ENCODE measurements at places on chromosomes 5 and 9. TPM values are rescaled to one million over a fixed set of nuclear protein-coding genes. Genes with fewer than 3 reads are reported as not detected.

PCSK1 gene
- total RNA-seq = 1.3 TPM

- H3K4me1 ChIP-seq = no peaks in the 10 kb centered on the region
- H3K36me3 ChIP-seq = no peaks in the 10 kb centered on the region
- DNase-seq = no peak
- no peak overlapping the region for H3K27ac ChIP-seq
- no peak overlapping the region for H3K4me3 ChIP-seq
These were observed 80.3 kb upstream of the SEMA6A start for GRCh38 chr5:116654925-116655324.

BARHL1 gene
- not detected for total RNA-seq

GRCh38 chr5:58076483-58077257 lies 383.2 kb downstream of the PLK2 start:
- DNase-seq = no peak
- H3K27ac ChIP-seq = no peak overlapping the region
- H3K4me1 ChIP-seq = peaks cover 10% of the 10 kb centered on the region
- no peaks in the 10 kb centered on the region for H3K27me3 ChIP-seq

DNA sequence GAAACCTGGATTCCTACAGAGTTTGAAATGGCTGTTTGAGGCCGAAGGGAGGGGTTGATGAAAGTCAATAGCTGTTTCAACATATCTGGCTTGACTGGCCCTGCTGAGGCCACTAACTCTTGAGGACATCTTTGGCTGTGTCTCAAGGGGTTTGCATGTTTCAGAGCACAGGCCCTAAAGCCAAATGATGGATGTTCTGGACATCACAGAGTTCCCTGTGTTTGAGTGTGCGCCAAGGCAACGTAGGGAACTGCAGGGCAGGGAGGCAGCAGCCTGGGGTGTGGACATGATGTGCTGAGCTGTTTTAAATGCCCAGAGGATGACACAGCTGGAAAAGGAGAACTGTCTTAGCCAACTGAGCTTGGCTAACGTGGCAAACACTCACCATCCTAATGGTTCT lies 89.6 kb downstream of the RAPGEF1 start:
- DNase-seq = no peak
- peak overlapping the region; percentile 31 for H3K27ac ChIP-seq
- peaks cover 35% of the 10 kb centered on the region for H3K36me3 ChIP-seq
- no peaks in the 10 kb centered on the region for H3K27me3 ChIP-seq

DNA sequence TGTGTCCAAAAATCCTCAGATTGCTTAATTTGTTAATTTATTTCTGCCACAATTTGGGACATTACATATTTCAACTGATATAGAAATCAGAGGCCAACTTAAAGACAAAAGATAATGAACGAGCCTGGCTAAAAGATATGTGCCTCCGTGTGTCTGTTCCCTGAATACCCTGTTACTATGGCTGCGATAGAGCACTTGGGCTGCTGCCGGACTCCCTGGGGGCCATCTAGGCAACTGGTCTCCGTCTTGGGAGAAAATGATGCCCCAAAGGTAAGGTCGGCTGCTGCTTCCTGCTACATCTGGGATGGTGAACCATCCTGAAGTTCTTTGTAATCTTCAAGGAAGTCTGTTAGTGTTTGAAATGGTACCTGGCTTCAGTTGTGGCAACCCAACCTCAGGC lies 72.0 kb downstream of the RCL1 start:
- H3K27me3 ChIP-seq = no peaks in the 10 kb centered on the region
- no peak overlapping the region for H3K4me3 ChIP-seq
- no peak overlapping the region for H3K27ac ChIP-seq

DNA sequence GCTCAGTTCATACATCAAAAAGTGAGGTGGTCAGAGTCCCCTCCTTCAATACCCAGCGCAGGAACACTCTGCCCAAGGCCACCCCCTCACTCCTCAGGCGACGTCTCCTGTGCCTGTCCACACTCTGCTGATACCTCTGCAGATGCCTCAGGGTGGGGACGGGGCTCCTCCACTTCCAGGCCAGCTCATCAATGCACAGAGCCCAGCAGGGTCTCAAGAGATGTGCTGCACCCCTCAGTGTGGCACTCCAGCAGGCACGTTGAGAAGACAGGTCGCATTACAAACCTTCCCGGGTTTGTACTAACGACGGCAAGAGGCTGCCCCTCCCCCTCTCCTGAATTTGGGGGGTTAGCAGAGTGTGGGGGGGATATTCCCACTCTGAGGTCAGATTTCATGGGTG lies 128.5 kb downstream of the ZNF354C start:
- no peaks in the 10 kb centered on the region for H3K4me1 ChIP-seq
- no peaks in the 10 kb centered on the region for H3K27me3 ChIP-seq
- H3K27ac ChIP-seq = no peak overlapping the region
- H3K4me3 ChIP-seq = no peak overlapping the region
- H3K36me3 ChIP-seq = no peaks in the 10 kb centered on the region
- DNase-seq = no peak

GRCh38 chr5:39064450-39064849 lies 9.7 kb downstream of the RICTOR start:
- peaks cover 51% of the 10 kb centered on the region for H3K4me1 ChIP-seq
- H3K36me3 ChIP-seq = peaks cover 18% of the 10 kb centered on the region

DNA sequence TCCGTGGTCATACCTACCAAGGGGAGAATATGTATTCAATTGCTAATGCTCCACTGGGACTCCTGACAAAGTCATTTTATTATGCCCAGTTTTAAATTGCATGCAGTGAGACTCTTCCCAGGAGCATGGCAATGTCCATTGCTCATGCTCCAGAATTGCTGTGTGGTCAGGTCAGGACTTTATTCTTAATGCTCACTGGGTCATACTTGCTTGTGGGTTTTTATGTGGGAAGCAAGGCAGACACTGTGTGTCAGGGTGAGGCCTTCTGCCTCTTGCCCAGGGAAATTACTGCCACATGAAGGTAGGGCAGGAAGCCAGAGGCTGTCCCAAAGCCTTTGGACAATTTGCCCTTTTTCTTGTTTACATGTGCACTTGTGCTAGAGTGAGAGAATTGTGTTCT lies 164.6 kb upstream of the MEF2C start:
- DNase-seq = no peak
- H3K4me3 ChIP-seq = no peak overlapping the region
- no peaks in the 10 kb centered on the region for H3K27me3 ChIP-seq
- no peak overlapping the region for H3K27ac ChIP-seq
- no peaks in the 10 kb centered on the region for H3K36me3 ChIP-seq

DNA sequence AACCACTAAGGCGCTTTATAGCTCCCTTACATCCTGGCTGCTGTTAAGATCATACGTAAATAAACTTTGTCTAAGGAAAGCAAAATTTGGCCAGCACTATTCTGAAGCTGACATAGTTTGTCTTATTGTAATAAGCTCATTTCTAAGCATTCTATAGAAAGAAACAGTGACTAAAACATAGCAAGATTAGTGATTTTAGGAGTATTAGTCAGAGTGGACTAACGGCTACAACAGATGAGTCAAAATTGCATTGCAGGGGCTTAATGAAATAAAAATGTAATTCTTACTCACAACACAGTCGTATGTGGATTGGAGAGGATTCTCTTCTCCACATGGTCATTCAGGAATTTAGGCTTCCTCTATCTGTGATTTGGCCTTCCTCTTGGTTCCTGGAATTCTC lies 347.6 kb downstream of the GADD45G start:
- H3K4me1 ChIP-seq = peaks cover 18% of the 10 kb centered on the region
- DNase-seq = no peak
- no peak overlapping the region for H3K27ac ChIP-seq
- H3K4me3 ChIP-seq = no peak overlapping the region

DNA sequence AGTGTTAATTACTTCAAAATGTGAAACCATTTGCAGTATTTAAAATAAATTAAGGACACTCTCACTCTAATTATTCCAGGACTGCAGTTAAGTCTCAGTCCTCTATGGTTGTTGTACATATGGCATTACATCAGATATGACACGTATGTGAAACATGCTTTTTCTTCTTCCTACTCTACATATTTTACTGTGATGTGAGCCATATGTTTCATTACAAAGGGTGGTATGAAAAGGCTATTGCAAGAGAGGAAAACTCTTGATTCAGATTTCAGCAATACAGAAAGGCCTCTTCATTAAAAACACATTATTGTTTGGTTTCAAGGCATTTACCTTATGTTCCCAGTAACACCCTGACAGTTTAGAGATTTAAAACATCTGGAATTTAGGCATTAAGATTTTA lies 964.5 kb upstream of the DMAC1 start:
- no peak overlapping the region for H3K4me3 ChIP-seq

- no peak for DNase-seq
- no peaks in the 10 kb centered on the region for H3K27me3 ChIP-seq
- H3K4me3 ChIP-seq = no peak overlapping the region
- no peak overlapping the region for H3K27ac ChIP-seq
- peaks cover 35% of the 10 kb centered on the region for H3K36me3 ChIP-seq
These were observed 64.2 kb downstream of the ZNF354C start for GRCh38 chr5:179124273-179124852.

- H3K27ac ChIP-seq = no peak overlapping the region
- H3K27me3 ChIP-seq = no peaks in the 10 kb centered on the region
- H3K4me1 ChIP-seq = peaks cover 17% of the 10 kb centered on the region
- no peak for DNase-seq
These were observed 133.4 kb downstream of the SUSD1 start for GRCh38 chr9:112041536-112042243.

GRCh38 chr5:140796718-140797095 lies 2.1 kb downstream of the PCDHA2 start:
- H3K4me1 ChIP-seq = no peaks in the 10 kb centered on the region
- no peak overlapping the region for H3K27ac ChIP-seq
- H3K4me3 ChIP-seq = no peak overlapping the region
- no peaks in the 10 kb centered on the region for H3K36me3 ChIP-seq
- H3K27me3 ChIP-seq = no peaks in the 10 kb centered on the region

DNA sequence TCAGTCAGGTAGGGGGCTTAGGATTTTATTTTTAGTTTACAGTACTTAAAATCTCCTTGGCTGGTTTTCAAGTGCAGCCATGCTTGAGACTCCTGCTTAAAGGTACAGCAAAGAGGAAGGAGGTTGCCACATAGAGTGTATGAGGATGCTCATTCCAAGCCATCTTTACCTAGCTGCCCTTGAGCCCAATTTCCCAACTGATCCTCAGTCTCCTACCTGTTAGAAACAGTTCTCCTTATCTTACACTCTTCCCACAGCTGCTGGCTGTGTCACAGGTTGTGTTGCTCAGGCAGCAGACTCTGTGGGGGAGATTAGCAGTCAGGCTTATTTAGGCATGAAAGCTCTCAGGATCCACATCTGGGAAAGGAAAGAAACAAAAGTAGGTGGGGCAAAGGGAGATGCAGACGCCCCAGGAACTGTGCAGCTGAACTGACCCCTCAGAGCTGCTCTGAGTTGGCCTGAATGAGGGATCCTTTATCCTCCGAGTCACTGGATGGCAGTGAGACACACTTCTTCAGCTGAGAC lies 95.1 kb downstream of the NMUR2 start:
- no peak overlapping the region for H3K27ac ChIP-seq
- DNase-seq = peak; percentile 42
- H3K4me1 ChIP-seq = no peaks in the 10 kb centered on the region
- H3K4me3 ChIP-seq = no peak overlapping the region
- no peaks in the 10 kb centered on the region for H3K27me3 ChIP-seq

DNA sequence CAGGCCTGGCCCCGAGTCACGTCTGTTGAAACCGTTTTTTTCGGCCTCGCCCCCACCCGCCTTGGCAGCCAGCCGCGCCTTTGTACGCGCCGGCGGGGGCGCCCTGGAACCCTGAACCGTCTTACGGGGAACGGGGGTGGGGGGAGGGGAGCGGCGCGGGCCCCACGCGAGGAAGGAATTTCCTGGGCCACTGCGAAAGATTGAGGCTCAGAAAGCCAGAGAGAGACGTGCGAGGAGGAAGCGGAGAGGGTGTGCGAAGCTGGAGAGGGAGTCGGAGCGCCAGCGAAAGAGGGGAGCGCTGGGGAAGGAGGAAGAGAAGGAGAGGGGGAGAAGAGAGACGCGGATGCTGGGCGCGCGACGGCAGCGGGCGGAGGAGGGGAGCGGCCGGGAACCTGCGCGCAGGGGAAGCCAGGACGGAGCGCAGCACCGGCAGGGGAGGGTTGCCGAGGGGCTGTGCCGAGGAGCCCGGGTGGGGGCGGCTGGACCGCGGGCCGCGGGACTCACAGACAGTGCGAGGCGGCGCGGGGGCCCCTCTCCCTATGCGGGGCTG lies 4.6 kb upstream of the PRDM12 start:
- H3K4me1 ChIP-seq = peaks cover 56% of the 10 kb centered on the region
- DNase-seq = no peak
- H3K27ac ChIP-seq = no peak overlapping the region
- peaks cover 68% of the 10 kb centered on the region for H3K27me3 ChIP-seq

RGS3 gene
- total RNA-seq = 37.3 TPM

GRCh38 chr5:144139586-144139985 lies 30.9 kb downstream of the YIPF5 start:
- no peak for DNase-seq
- H3K4me3 ChIP-seq = no peak overlapping the region
- H3K36me3 ChIP-seq = no peaks in the 10 kb centered on the region
- no peak overlapping the region for H3K27ac ChIP-seq

GRCh38 chr5:95235439-95235982 lies 49.4 kb downstream of the MCTP1 start:
- no peak for DNase-seq
- H3K27me3 ChIP-seq = no peaks in the 10 kb centered on the region
- H3K4me3 ChIP-seq = no peak overlapping the region
- H3K27ac ChIP-seq = no peak overlapping the region

DNA sequence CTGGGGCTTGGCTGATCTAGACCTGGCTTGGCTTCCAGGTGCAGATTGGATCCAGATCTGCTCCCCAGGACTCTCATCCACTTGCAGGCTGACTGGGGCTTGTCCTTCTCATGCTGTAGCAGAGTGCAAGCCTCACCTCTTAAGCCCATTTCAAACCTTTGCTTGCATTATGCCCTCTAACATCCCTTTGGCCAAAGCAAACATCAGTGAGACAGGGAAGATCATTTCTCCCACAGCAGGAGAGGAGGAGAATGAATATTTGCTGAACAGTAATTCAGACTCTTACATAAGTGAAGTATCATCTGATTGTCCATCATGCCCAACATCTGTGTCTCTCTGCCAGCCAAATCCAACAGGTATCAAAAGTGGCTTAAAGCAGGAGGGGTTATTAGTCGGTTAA lies 194.9 kb downstream of the C9orf152 start:
- no peak overlapping the region for H3K4me3 ChIP-seq
- no peaks in the 10 kb centered on the region for H3K27me3 ChIP-seq
- DNase-seq = no peak
- no peak overlapping the region for H3K27ac ChIP-seq
- no peaks in the 10 kb centered on the region for H3K36me3 ChIP-seq
- peaks cover 7% of the 10 kb centered on the region for H3K4me1 ChIP-seq

DNA sequence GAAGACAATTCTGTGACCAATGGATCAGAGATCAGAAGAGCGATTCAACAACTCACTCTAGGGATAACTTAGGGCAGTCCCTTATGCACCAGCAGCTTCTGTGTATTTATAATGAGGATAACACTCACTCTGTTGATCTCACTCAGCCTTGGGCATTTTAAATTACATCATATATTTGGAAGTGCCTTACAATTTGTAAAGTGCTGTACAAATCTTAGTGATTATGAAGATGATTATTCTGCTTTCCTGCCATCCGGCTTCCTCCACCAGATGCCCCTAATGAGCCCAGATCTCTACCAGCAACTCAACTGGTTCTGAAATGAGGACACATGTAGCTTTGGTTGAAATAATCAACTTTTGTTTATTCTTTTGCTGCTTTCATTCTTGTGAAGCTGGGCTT lies 105.3 kb downstream of the PCSK1 start:
- no peaks in the 10 kb centered on the region for H3K27me3 ChIP-seq
- DNase-seq = no peak
- H3K4me3 ChIP-seq = no peak overlapping the region
- H3K27ac ChIP-seq = no peak overlapping the region

CPEB4 gene
- total RNA-seq = 57.6 TPM

GRCh38 chr5:137507150-137507549 lies 8.0 kb upstream of the SPOCK1 start:
- H3K4me3 ChIP-seq = no peak overlapping the region
- H3K27ac ChIP-seq = no peak overlapping the region
- no peaks in the 10 kb centered on the region for H3K36me3 ChIP-seq
- DNase-seq = no peak
- no peaks in the 10 kb centered on the region for H3K4me1 ChIP-seq

ASS1 gene
- total RNA-seq = 67.7 TPM
